NCI-H460 (cell line): ENCODE measurements at places on chromosomes 5 and 9.

GRCh38 chr9:125564631-125565030 is 142.4 kb downstream of the MAPKAP1 start:
- DNase-seq, result no peak

GRCh38 chr5:5179597-5179996 is 39.5 kb downstream of the ADAMTS16 start:
- no peak for DNase-seq

GRCh38 chr5:148970876-148971275 is 92.0 kb downstream of the SH3TC2 start:
- no peak for DNase-seq

DNA sequence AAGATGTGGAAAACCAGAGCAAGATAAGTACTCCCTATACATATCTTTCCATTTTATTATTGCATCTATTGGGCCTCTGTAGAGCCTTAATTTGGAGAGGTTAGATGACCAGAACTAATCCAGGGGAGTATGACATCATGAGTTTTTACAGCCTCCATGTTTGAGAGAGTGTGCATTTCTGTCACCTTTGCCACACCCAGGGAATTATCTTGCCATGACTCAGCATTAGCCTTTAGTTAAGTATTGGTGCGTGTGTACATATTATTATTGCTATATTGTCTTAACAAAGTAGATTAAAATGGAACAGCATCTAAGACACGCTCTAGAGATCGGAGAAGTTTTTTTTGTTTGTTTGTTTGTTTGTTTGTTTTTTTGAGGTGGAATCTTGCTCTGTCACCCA is 27.6 kb downstream of the DIMT1 start:
- DNase-seq, result peak; percentile 30

DNA sequence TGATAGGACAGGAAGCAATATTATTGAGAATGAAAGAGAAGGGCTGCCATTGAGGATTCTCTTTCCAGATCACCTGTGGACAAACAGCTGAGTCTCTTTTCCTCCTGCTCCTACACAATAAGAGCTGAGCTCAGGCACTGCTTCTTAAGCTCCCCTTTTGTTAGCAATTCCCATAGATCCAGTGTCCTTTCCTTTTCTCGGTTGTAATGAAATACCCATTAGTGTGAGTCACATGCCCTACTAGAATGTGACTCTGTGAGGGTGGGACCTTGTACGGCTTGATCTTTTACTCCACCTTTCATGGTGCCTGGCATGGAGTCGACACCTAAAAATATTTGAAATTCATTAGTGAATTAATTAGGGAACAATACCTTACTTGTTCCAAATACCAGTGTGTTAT is 269.2 kb downstream of the NR3C1 start:
- DNase-seq, result no peak

GRCh38 chr9:107874591-107875369 is 385.2 kb upstream of the KLF4 start:
- no peak for DNase-seq

- DNase-seq, result no peak
Measured at GRCh38 chr9:14303521-14303920, 10.4 kb downstream of the NFIB start.

GRCh38 chr5:153559926-153560325 is 69.5 kb downstream of the GRIA1 start:
- no peak for DNase-seq

- no peak for DNase-seq
Measured at GRCh38 chr9:84880835-84881234, 211.3 kb downstream of the NTRK2 start.

GRCh38 chr5:160379511-160379910 is 9.1 kb upstream of the C1QTNF2 start:
- no peak for DNase-seq

DNA sequence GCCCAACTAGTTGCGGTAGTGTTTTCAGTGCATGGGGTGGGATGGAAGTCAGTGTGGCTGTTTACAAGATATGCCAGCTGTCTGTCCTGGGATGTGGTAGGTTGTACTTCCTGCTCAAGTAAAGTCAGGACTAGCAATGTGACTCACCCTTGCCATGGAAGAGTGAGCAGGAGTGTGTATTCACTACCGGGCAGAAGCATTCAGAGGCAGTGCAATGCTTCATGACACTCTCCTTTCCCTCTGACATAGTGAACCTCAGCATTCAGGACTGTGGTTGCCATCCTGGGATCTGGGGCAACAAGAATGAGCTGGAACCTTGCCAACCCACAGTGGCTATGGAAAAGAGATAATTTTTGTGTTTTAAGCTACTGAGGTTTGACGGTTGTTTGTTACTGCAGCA is 68.9 kb downstream of the BOD1 start:
- no peak for DNase-seq

DNA sequence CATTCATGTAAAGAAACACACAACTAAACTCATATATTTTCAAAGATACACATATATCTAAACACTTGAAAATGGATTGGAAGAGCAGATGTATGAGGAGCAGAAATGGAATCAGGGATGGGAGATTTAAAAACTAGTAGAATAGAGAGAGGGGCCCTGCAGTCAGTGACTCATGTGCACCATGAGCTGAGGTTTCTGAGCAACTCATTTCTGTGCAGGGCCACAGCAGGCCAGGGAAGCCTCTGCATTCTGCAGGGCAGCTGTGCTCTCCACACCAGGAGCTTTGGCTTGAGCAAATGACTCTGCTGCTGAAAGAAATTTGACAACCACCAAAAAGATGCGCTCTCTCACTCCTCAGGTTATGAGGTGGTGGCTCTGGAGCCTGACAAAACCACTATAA is 27.1 kb downstream of the LHX6 start:
- no peak for DNase-seq
